ENCODE measurements at places on chromosomes 1 and 21.

DNA sequence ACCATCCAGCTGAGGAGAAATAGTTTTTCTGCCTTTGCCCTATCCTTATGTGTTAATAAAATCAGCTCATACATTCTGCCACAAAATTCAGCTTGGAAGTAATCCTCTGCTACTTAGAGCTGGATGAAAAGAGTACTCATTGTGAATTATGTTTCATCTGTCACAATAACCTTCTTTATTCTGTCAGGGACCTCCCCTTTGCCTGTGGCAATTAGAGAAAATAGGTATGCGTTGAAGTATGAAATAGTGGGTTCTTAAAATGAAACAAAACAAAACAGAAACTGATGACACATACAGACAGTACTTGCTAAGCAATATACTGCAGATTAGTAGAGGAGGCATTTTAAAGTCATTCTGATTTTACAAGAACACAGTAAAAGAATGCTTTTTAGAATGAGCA lies 578.5 kb downstream of the USP25 start:
- DNase-seq: no peak

GRCh38 chr1:40936931-40937339 lies 42.6 kb upstream of the CTPS1 start:
- no peak for DNase-seq

- DNase-seq: peak; percentile 72
Measured at GRCh38 chr1:156648951-156649350, 7.0 kb downstream of the BCAN start.

DNA sequence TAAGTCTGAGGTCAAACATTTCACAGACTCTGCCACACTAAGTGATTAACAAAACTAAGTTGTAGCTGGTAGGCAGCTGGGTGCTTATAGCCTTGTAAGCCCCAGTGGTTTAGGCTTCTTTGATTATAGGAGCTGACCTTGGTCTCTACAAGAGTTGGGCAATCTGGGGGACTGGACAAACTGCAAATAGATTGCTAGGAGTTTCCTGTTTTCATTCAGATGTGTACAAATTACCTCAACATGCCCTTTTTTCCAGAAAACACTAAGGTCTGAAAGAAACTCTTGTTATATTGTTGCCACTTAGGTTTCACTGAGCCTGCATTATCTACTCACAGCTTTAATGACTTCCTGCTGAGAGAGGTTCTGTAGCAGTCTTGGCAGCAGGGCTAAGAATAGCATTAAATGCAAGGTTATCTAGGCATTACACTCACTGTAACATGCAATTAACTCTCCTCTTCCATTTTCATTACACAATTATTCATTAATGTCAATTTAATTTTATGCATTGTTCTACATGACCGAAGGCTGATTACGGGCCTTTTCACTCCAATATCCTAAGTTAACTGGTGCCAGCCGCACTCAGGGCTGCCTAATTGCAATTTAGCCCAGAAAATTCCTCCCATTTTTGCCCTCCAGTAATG lies 314.0 kb downstream of the LMO4 start:
- DNase-seq: no peak

- DNase-seq: no peak
Measured at GRCh38 chr21:37357691-37358090, 8.9 kb upstream of the DYRK1A start.

GRCh38 chr1:230879778-230880177 lies 11.5 kb upstream of the C1orf198 start:
- DNase-seq: no peak

DNA sequence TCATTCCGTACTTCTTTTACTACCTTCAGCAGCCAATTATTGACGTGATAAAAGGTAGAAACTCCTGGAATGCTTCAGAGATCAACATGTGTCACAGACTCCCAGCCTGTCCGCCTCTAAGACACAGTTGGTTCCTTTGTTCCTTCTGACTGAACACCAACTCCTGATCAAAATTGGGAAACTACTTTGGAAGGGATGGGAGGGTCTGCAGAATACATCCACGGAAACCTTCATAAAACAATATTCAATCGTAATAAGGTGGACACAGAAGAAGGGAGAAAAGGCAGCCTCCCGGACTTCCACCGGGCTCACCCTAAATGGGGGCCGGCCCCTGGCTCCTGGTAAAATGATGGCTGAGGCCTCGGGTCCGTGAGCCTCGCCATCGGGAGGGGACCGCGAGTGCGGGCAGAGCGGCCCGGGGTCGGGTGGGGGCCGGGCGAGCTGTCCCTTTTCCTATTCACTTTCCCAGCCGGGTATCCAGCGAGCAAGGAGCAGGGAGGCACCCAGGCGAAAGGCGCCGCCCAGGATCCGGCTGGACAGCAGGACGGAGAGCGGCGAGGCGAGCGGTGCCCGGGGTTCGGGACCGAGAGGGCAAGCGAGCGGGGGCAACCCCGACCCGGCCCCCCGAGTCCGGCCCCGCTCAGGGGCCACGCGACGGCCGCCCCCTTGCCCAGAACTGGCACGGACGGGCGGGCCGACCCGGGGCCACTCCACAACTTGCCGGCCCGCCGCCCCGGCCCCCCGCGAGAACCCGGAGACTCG lies 805 bp downstream of the NRIP1 start:
- DNase-seq: no peak

- no peak for DNase-seq
Measured at GRCh38 chr1:168617974-168618750, 41.8 kb downstream of the XCL1 start.

DNA sequence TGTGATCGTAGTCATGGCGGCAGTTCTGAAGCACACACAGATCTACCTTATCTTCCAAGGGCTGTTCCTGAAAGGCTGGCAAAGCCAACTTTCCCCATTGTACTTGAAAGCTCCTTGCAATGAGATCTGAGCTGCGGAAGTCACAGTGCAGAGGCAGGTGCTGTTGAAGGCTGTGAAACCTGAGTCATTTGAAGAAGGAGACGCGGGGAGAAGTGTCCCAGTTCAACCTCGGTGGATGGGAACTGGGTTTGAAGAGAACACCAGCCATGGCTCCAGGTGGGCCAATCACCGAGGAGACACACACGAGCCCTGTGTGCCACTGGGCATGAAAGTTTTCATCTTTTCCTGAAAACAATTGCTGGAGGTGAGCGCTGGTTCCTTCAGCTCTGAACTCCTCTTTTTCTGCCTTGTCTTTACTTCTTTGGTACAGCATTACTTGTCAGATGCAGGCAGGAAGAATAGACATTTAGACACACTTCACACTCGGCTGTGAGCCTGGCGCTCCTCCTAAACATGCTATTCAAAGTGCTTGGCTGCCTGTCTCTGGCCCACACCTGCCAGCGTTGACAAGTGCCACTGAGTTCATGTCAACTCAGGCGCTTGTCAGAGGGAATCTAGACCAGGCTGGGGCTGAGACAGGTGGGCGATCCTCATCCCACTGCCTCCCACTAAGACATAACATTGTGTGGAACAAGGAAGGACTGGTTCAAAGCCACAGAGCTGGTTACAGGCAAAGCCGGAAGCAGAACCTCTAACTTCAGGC lies 25.7 kb upstream of the PDE9A start:
- no peak for DNase-seq

GRCh38 chr1:25676488-25676887 lies 59.9 kb downstream of the MAN1C1 start:
- peak; percentile 95 for DNase-seq

GRCh38 chr1:34406377-34406776 lies 229.7 kb downstream of the C1orf94 start:
- DNase-seq: no peak

- DNase-seq: no peak
Measured at GRCh38 chr1:94038511-94038910, 82.4 kb downstream of the ABCA4 start.

DNA sequence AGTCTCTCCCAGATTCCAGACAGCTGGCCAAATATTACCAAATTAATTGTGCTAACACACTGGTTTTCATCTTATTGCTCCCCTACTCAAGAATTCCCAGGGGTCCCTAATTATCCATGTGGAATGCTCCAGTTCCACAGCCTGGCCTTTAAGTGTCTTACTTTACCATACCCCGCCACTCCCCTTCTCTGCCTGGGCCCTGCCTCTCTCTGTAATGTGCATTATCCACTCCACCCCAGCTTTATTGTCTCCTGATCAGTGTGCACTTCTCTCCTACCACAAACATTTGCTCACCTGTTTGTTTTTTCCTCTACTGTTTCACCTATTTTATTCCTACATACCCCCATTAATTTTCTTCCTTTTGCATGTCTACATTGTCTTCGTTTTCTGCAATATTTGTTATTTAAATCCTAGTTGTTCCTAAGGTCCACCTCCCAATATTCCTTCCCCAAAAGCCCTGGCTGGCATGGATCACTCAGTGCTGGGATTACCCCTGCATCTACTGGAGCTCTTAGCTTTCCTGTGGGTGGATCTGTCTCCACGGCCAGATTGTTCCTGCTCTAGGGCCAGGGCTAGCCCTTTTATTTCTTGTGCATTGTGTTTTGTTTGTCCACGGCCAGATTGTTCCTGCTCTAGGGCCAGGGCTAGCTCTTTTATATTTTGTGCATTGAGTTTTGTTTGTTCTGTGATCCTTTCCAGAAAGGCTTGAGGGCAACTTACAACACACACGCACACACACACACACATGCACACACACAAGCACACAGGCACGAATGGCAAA lies 33.4 kb upstream of the ATP1B1 start:
- DNase-seq: no peak

DNA sequence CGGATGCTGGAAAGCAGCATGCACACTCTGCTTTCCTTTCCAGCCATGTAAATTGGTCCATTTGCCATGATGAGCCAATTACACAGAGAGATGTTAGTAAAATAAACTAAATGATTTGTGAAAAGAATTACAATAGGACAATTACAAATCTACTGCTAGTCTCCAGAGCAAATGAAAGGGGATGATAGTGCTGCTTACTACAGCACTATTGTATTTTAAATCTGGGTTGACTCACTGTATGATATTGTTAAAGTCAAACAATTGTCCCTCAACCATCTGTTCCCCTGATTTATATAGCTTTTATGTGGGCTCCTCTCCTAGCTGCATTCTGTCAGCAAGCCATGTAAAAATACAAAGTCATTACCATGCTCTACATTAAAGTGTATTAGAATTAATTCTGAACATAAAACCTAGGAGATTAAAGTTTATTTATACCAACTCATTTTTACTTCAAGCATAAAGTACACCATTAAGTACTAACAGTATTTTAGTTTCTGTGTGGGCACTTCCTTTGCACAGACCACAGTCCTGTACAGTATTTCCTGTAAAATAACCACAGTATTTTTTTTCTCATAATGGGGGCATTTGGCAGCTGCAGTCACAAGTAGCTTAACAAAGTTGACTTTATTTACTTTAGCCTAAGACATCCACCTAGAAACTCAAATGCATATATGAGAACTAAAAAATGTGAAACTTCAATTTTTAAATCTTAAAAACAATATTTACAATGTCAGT lies 135.8 kb downstream of the VAV3 start:
- no peak for DNase-seq

DNA sequence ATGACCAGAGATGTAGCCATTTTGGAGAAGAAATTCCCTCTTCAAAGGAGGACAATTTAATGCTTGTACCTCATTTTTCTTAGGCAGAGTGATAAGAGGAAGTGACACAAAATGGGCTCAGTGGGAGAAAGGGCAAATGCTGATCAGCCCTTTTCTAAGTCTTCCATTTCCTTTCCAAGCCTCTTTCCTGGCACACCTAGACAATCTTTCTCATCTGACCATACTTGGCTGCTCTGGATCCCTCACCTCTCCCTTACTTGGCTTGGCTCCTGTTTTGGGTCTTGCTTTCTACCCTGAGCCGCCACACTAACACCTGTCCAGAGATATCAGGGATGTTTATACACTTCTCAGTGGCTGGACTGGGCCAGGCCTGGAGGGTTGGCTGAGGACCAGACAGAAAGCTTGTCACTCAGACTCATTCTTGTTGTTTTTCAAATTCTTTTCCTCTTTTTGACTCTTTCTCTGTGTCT lies 13.1 kb downstream of the TXNIP start:
- DNase-seq: no peak

DNA sequence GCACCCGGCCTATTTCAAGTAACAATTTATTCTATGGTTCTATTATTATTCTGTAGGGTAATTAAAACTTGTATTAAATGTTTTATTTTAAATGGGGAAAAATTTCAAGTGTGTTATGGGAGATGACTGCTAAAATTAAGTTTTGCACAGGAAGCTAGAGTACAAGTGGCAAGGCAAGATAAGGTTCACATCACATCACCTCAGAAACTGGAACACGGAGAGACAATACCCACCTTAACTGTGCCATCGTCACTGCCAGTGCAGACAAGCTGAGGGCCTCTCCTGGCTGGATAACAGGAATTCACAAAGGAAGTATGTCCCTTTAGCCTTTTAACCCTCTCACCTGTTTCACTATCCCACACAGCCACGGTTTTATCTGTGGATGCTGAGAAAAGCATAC lies 7.6 kb downstream of the SNRNP40 start:
- no peak for DNase-seq

DNA sequence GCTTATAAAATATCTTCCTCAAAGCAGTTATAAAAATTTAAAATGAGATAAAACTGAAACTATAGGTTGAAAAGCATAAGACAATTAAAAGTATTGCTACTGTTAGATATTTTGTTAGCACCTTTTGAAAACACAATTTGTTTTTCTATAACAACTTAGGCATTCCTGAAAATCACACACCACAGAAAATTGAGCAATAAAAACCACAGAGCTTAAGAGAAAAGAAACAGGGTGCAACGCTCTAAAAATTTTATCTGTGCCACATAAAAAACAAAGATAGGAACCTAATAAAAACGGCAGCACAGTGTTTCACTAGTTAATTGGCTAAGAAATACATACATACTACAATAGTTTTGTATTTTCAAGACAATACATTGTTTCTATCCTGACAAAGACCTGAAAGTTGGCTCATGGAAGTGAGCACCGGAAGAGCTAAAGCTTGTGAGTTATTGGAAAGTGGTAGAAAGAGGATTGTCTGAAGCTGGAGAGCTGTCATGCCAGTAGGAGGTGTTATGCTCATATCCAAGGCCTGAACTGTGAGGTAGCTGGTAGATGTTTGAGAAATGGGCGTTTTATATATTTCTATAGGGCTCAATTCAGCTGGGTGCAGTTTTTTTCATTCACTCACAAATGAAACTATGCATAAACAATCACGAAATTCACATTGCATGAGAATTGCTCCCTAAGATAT lies 45.8 kb downstream of the RGS7 start:
- no peak for DNase-seq

GRCh38 chr1:193753038-193753756 lies 566.8 kb upstream of the B3GALT2 start:
- no peak for DNase-seq

GRCh38 chr1:118099686-118100085 lies 85.3 kb downstream of the SPAG17 start:
- DNase-seq: no peak

- DNase-seq: no peak
Measured at GRCh38 chr21:36516281-36516680, 36.4 kb upstream of the CLDN14 start.

- no peak for DNase-seq
Measured at GRCh38 chr1:226223157-226223785, at the start of gene MIXL1. MIXL1 (plus strand) TSS chr1:226223664; CDS start chr1:226223682, 18 bp downstream.

Data from NCI-H446 (cell line).